ENCODE measurements at places on chromosomes 4 and X.

- no peak for DNase-seq
These were observed 2.1 kb upstream of the PCGF3 start for GRCh38 chr4:703336-704197.

DNA sequence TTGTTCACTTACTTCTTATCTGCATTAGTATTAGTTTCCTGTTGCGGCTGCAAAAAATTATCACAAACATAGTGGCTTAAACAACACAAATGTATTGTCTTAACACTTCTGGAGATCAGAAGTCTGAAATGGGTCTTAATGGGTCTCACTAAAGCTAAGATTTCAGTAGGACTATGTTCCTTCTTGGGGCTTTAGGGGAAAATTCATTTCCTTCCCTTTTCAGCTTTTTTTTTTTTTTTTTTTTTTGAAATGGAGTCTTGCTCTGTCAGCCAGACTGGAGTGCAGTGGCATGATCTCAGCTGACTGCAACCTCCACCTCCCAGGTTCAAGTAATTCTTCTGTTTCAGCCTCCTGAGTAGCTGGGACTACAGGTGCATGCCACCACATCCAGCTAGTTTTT, 78.1 kb upstream of the KLF3 start:
- no peak for DNase-seq

GRCh38 chr4:184596617-184597185, 52.5 kb downstream of the CASP3 start:
- DNase-seq: no peak

GRCh38 chr4:60737858-60738257, 462.3 kb upstream of the ADGRL3 start:
- DNase-seq: no peak

- DNase-seq: no peak
These were observed 11.5 kb downstream of the DNAJB14 start for GRCh38 chr4:99934891-99935290.

DNA sequence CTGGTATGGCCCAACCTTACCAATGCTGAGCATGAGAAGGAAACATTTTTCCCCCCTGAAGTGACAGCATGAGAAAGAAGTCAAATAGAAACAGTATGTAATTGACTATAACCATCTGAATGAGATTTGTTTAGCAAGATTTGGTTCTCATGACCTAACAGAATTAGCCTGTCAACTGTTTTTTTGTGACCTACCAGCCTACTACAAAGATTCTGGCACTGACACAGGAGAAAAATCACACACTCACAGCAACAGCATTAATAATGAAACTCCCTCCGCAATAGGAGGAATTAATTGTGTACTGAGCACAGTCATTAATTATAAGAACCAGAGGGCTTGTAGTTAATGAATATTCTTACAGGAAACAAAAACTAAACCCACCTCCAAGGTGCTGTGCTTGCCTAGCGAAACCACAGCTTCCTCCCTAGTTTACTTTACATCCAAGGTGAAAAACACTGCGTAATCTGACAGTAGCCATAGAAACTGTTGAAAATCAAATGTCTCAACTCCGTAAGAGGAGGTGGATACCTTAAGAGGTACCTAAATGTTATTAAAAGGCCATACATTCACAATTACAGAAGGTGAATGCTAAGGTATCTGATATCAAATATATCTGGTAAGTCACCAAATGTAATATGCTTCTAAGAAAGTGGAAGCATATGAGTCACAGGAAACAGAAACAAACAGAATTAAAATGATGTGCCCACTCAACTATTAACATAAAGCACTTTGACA, 34.9 kb downstream of the MMRN1 start:
- DNase-seq: no peak

GRCh38 chr4:152422817-152423320, 113.0 kb downstream of the FBXW7 start:
- DNase-seq: no peak

- peak; percentile 75 for DNase-seq
These were observed 862.2 kb downstream of the TRIML1 start for GRCh38 chr4:189001283-189001970.

DNA sequence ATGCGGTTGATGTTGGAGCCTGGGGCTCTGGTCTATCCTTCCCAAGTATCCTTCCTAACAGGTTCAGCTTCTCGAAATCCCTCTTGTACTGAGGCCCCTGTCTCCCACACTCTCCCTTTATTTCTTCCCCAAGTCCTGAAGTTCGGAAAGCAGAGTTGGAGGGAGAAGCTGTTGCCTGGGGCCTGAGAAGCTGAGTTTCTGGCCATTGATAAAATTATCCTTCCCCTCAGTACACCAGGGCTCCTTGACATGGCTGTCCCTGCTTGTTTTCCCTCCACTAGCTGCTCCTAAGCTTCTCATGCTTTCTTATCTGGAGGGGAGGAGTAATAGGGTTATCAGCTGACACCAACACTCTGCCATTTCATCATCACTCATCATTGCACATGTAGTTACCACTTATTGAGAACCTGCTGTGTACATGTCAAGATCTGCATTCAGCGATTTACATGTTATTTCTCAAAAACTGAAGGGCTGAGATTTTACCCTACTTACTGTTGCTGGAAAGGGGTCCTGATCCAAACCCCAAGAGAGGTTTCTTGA, 58.0 kb downstream of the FUNDC1 start:
- DNase-seq: no peak

- DNase-seq: peak; percentile 25
These were observed 2.5 kb upstream of the BRWD3 start for GRCh38 chrX:80812176-80812575.

GRCh38 chr4:56619816-56620215, 61.3 kb downstream of the HOPX start:
- DNase-seq: no peak

DNA sequence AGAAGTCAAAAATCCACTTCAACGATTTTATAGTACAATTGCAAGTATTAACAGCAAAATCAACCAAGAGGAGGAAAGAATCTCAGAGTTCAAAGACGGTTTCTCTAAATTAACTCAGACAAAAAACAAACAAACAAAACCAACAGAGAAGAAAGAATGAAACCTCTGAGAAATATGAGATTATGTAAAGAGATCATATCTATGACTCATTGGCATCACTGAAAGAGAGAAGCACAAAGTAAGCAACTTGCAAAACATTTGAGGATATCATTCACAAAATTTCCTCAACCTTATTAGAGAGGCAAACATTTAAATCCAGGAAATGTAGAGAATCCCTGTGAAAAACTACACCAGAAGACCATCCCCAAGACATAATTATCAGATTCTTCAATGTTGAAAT, 370.4 kb downstream of the INPP4B start:
- no peak for DNase-seq

GRCh38 chr4:67151376-67152343, 393.6 kb downstream of the CENPC start:
- DNase-seq: no peak

DNA sequence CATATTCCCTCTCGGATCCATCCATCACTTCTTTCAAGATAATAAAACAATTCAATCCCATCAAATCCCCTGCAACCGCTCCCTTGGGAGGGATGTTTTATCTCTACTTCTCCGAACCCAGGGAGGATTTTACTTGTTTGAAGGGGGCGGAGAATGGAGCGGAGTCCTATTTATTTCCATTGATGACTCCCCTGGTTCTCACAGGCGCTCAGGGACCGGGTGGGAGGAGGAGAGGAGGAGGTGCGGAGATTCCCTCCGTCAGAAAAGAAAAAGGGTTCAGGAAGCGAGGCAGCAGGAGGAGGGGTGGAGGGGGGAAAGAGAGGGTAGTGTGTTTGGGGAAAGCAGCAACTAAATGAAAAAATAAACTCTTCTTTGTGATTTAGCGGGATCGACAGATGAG, 2.1 kb downstream of the NDNF start:
- DNase-seq: no peak

DNA sequence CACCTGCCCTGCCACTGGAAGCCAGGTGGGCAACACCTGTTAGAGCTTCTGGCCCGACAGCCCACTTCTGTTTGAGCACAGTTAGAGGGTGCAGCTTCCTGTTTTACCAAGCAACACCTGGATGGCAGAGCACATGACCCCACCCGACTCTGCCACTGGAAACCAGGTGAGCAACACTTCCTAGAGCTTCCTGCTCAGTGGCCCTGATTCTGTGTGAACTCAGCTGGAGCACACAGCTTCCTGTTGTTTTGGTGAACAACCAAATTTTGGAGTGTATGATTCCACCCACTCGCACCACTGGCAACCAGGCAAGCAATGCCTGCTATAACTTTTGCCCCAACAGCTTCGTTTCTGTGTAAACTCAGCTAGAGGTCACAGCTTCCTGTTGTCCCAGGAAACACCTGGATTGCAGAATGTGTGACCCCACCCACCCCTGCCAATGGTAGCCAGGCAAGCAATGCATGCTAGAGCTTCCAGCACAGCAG, 163.8 kb upstream of the KLF8 start:
- no peak for DNase-seq

DNA sequence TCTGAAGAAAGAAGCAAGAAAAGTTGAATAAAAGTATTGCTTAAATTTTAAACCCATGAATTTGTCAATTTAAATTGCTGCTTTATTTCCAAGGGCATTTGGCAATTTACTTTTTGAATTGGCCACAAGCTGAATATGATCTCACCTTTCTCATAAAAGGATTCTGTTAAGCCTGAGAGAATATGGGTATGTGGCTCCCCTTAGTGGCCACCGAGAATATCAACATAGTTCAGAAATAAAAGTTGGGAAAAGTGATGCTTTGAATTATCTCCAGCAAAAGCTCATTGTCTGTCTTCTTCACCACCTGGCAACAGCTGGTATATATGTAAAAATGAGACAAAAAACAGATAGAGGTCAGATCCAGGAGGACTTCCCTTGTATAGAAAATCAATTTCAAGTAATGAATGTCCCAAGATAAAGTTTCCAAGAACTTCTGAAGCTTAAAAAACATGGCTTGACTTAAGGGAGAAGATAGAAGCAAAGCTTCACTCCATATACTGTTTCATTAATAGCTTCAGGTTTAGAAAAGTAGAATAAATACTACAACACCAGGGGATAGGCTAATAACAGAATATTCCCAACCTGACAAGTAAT, 290.7 kb upstream of the FAM241A start:
- DNase-seq: peak; percentile 40

- DNase-seq: no peak
These were observed 108.9 kb upstream of the SH3RF1 start for GRCh38 chr4:169379688-169380087.

DNA sequence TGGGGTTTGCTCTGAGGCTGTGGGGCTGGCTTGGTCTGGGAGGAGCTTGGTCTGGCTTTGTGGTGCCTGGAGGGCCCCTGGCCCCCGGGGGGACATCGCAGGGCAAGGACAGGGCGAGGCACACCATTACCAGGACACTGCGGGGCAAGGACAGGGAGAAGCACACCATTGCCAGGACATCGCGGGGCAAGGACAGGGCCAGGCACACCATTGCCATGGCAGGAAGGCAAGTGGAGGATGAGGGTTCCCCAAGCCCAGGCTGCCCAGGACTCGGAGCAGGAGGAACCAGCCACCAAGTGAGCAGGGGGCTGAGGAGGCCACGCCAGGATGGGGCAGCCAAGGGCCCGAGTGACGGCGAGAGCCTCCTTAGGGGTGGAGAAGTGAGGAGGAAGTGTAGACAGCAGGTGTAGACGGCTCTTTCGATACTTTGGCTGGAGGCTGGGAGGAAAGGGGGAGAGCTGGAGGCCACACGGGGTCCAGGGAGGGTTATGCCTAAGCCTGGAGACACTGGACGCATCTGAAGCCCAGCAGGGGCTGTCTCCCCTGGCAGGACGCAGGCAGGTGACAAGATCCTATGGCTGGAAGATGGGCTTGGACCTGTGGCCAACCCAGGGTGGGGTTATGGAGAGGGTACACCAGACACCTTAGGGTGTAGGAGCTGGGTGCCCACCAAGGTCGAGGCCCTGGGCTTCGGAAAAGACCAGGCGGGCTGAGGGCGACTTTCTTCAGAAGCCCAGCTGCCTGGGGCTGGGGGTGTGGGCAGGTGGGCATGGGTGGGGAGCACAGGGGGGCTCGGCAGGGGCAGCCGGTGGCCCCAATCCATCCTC, 7.3 kb downstream of the NKX1-1 start:
- peak; percentile 4 for DNase-seq

DNA sequence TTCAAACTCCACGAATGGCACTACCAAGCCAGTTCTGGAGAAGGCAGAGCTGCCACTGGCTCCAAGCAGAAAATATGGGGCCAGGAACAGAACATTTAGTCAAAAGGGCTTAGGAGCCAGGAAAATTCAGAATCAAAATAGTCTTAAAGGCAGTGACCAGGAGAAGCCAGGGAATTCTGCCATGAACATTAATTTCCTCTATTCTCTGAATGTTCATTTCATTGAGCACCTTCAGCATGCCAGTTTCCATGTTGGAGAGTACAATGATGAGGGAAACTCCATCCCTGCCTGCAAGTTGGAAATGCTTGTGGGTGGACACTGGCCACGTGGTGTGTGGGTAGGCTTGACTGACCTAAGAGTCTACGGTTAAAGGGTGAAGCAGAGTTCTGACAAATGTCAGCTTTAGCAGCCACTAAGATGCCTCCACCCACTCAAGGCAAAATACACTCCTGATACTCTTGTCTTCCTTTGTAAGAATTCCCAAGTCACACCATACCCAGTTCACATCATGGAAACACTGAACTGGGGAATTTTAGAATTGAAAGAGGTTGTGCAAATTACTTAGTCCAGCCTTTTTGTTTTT, 190.1 kb upstream of the C1QTNF7 start:
- no peak for DNase-seq

DNA sequence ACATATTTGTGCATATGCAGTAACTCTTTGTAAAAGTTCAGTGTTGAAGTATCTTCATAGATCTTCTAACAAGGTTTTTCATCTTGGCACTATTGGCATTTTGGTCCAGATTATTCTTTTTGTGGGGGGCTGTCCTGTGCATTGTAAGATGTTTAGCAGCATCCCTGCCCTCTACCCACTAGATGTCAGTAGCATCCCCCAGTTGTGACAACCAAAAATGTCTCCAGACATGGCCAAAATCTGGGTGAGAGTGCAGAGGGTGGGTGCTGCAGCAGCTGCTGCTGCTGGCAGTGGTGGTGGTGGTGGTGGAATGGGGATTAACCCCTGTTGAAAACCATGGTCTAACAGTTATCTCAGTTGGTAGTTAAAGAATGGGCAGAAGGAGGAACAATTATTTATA, 370.0 kb downstream of the GPAT3 start:
- DNase-seq: peak; percentile 70

DNA sequence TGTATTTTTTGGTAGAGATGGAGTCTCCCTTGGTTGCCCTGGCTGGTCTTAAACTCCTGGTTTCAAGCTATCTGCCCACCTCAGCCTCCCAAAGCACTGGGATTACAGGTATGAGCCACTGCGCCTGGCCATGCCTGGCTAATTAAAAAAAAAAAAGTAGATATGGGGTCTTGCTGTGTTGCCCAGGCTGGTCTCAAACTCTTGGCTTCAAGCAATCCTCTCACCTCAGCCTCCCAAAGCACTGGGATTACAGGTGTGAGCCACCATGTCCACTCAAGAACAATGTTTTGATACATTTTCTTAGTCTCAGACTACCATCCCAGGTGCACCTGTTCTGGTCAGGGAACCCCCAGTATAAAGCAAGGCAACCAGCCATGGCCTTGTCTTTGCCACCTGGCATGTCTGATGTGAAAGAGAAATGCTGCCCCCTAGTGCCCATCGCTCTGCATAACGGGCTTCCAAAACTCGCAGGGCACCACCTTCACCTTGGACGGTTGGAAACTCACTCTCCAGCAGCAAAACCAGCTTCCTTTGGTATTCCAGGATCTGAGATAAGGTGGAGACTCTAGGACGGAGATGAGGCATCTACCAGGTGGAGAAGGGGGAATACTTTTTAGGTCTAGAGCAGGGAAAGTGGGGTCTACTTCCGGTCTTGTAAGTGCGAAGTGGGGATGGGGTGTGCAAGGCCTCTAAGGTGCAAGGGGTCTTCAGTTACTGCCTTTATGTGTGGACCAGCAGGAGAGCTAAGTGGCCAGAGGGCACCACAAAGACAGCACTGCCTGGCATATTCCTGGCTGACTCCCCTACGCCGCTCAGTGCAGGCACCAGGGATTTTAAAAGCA, 47.7 kb upstream of the AFAP1 start:
- peak; percentile 81 for DNase-seq
